T-cell (primary cell): ENCODE measurements at places on chromosomes 4 and X.

DNA sequence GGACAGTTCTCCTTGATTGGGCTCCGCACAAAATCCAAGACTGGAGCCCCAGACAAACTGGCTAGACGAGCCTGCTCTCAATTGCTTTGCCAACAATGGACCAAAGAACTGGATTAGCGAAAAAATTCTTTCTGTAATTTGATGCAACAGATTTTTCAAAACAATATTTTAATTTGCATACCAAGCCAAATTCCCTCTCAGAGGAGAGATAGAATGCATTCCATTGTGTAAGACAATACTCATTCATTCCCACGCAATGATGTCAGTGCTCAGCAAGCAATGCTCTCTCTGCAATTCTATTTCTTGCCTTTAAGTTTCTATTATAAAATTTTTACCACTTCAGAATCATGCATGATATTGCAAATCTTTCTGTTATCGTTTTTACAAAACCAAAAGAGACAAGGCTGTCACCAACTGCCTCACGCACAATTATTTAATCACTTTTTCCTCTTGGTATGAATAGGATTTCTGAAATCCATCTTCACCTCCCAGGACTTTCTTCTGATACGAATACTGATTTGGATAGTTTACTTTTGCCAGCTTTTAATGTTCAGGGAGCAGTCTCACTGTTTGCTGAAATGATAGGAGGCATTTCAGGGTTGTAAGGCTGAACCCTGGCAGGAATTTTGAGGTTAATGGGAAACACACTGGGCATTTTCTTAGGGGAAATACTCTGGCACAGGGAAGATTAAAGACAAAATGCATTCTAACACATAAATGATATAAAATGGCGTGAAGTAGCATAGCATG lies 46.1 kb upstream of the HCCS start:
- no peak overlapping the region for H3K27ac ChIP-seq
- H3K4me3 ChIP-seq, result no peak overlapping the region
- DNase-seq, result no peak
- H3K27me3 ChIP-seq, result no peaks in the 10 kb centered on the region
- H3K36me3 ChIP-seq, result no peaks in the 10 kb centered on the region

GRCh38 chr4:92189146-92189545 lies 114.6 kb upstream of the GRID2 start:
- no peaks in the 10 kb centered on the region for H3K4me1 ChIP-seq
- no peak overlapping the region for H3K27ac ChIP-seq
- H3K4me3 ChIP-seq, result no peak overlapping the region
- no peak for DNase-seq

GRCh38 chr4:109440948-109441347 lies 7.3 kb downstream of the SEC24B start:
- H3K36me3 ChIP-seq, result peaks cover 2% of the 10 kb centered on the region
- no peak overlapping the region for H3K27ac ChIP-seq
- H3K27me3 ChIP-seq, result no peaks in the 10 kb centered on the region
- H3K4me3 ChIP-seq, result no peak overlapping the region
- DNase-seq, result no peak
- H3K4me1 ChIP-seq, result peaks cover 32% of the 10 kb centered on the region

- no peak overlapping the region for H3K27ac ChIP-seq
- H3K36me3 ChIP-seq, result no peaks in the 10 kb centered on the region
- H3K4me1 ChIP-seq, result no peaks in the 10 kb centered on the region
- H3K4me3 ChIP-seq, result no peak overlapping the region
- H3K27me3 ChIP-seq, result peaks cover 5% of the 10 kb centered on the region
Observed at GRCh38 chr4:89137231-89137630, 25.9 kb downstream of the TIGD2 start.

GRCh38 chr4:99696801-99697200 lies 39.2 kb upstream of the C4orf54 start:
- no peaks in the 10 kb centered on the region for H3K36me3 ChIP-seq
- no peaks in the 10 kb centered on the region for H3K4me1 ChIP-seq
- no peak for DNase-seq
- no peak overlapping the region for H3K4me3 ChIP-seq

- H3K4me1 ChIP-seq, result no peaks in the 10 kb centered on the region
- H3K27ac ChIP-seq, result no peak overlapping the region
- DNase-seq, result no peak
- H3K36me3 ChIP-seq, result no peaks in the 10 kb centered on the region
- no peaks in the 10 kb centered on the region for H3K27me3 ChIP-seq
Observed at GRCh38 chrX:66164470-66164869, 423 bp downstream of the HEPH start.

- no peak for DNase-seq
- no peaks in the 10 kb centered on the region for H3K36me3 ChIP-seq
- H3K27me3 ChIP-seq, result no peaks in the 10 kb centered on the region
- H3K27ac ChIP-seq, result no peak overlapping the region
Observed at GRCh38 chr4:147096667-147097604, 151.3 kb upstream of the TTC29 start.

DNA sequence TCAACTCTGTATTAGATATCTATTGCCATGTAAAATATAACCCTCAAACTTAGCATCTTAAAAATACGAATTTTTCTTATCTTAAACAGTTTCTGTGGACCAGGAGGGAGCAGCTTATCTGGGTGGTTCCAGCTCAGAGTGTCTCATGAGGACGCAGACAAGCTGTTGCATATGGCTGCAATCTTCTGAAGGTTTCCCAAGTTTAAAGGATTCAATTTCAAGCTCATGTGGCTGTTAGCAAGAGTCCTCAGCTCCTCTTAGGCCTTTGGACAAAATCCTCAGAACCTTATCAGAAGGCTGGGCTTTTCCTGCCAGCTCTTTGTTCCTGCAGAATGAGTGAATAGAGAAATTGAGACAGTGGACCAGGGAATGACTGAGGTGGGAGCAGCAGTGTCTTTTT lies 2.8 kb upstream of the CTSO start:
- H3K36me3 ChIP-seq, result no peaks in the 10 kb centered on the region
- no peak for DNase-seq
- H3K27me3 ChIP-seq, result no peaks in the 10 kb centered on the region
- H3K27ac ChIP-seq, result no peak overlapping the region

GRCh38 chr4:105361053-105361452 lies 112.8 kb downstream of the PPA2 start:
- no peak for DNase-seq
- H3K36me3 ChIP-seq, result peaks cover 4% of the 10 kb centered on the region
- no peaks in the 10 kb centered on the region for H3K4me1 ChIP-seq
- no peak overlapping the region for H3K4me3 ChIP-seq
- H3K27me3 ChIP-seq, result no peaks in the 10 kb centered on the region
